ENCODE measurements at places on chromosomes 1 and 21.

GRCh38 chr1:145886390-145886789 lies 724 bp upstream of the ANKRD35 start:
- no peak for DNase-seq

DNA sequence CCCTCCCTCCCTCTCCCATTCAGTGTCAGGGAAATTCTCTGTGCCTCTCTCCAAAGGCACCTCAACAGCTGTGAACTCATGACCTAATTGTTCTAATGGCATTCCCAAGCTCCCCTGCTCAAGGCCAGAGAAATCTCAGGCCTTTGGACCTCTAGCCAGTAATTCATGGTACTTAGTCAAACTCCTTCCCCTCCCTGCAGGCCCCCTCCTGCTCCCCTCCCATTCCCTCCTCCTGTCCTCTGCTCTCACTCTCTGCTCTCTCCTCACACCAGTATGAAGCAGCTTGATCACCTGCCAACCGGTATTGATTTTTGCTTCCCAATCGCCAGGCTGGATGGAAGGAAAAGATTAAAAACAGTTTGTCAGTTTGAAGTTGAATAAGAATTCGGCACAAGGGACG lies 370.5 kb upstream of the PBX1 start:
- DNase-seq: no peak

- no peak for DNase-seq
These were observed 20.0 kb downstream of the ADARB1 start for GRCh38 chr21:45094412-45094811.

DNA sequence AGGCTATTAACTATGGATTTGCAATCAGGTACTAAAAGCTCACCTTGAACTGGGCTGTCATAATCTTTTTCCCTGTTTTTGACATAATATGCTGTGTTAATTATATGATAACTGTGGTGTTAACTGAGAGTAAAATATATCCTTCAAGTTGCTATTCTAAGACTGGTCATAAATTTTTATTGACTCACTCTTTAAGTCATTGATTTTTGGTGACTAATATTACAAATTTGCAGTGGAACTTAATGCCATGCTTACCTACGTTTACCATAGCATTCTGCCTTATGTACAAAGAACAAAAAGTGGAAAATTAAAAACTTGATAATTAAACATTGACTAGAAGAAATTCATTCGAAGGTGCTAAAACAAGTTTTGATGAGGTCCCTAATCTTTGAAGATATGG lies 872.4 kb downstream of the BRINP3 start:
- DNase-seq: no peak

DNA sequence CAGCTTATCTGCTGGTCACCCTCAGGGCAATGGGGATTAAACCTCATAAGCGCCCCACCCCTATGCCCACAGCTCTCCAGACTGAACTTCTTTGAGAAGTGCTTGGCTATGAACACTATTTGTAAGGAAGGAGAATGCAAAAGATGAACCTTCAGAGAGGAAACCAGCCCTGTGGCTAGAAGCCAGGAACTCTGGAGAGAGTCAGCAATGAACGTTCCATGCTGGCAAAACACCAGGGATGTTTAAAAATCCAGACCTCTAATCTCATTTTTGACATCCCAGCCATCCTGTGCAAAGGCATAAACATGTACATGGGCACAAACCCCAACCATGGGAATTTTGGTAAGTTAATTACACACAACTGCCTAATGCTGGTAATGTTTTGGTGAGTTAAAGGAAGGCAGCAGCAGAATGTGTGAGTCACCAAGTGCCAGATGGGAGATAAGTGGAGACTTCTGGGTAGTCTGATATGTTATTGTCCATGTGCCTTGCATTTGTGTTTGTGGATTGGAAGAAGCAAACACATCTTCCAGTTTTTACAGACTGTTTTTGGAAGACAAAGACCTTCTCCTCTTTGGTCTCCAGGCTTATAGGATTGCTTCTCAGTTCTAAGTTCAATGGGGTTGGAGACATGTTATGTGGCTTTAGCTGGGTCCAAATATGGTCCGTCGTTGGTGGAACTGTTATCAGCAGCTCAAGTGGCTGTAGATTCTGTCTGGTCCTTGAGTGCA lies 174.1 kb upstream of the ETV3 start:
- no peak for DNase-seq

- no peak for DNase-seq
These were observed 10.5 kb upstream of the ARF1 start for GRCh38 chr1:228071839-228072657.

GRCh38 chr1:35449334-35450008 lies 107.7 kb downstream of the KIAA0319L start:
- DNase-seq: no peak

- no peak for DNase-seq
These were observed 14.4 kb downstream of the MYOC start for GRCh38 chr1:171637928-171638576.

GRCh38 chr21:44461005-44461404 lies 5.7 kb downstream of the LRRC3 start:
- no peak for DNase-seq

DNA sequence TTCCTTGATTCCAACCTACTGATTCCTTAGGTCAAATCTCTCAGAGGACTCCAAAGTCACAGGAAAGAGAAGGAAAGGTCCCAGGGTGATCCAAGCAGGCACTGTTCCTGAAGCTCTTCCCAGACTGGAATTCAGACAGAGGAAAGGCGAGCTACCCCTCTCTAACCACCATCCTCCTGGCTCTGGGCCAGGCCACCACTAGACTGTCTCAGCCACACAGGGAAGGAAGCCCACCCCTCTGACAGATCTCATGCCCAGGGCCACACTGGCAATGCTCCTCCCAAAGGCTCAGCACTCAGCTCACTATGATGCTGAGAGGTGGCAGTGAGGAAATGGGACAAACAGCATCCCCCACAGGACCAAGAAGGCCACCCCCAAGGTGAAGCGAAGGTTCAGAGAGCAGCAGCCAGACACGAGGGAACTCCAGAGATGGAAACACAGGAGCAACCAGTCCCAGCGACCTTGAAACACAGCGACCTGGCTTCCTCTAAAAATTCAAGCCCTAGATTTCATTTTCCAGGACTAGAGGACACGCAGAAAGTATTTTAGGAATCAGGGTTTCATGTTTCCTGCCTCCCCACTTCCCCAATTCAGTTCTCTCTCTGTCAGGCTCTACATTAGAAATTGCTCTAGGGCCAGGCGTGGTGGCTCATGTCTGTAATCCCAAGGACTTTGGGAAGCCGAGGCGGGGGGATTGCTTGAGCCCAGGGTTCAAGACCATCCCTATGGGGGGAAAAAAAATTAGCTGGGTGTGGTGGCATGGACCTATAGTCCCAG lies 18.8 kb downstream of the PIK3C2B start:
- DNase-seq: no peak

- DNase-seq: no peak
These were observed 49.8 kb downstream of the LDLRAD2 start for GRCh38 chr1:21861602-21862429.

Measured in left forelimb (tissue), 1 donor.